ENCODE measurements at places on chromosomes 6 and 20.

DNA sequence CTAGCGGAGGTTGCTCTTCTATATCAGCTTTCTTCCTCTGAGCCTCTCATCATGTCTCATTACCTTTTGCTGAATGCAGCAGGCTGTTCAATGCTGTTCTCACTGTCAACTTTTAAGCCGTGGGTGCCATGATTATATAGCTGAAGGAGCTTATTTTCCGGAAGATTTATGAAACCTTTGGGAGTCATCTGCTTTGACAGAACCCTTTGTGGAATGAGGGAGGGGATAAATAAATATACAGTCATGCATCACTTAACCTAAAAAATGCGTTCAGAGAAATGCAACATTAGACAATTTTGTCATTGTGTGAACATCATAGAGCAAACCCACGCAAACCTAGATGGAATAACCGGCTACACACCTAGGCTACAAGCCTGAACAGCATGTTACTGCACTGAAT lies 102.2 kb upstream of the AKAP12 start:
- H3K36me3 ChIP-seq, result no peaks in the 10 kb centered on the region
- peaks cover 10% of the 10 kb centered on the region for H3K4me1 ChIP-seq
- DNase-seq, result no peak
- no peaks in the 10 kb centered on the region for H3K27me3 ChIP-seq

- no peak overlapping the region for H3K27ac ChIP-seq
- no peaks in the 10 kb centered on the region for H3K27me3 ChIP-seq
- H3K36me3 ChIP-seq, result no peaks in the 10 kb centered on the region
Observed at GRCh38 chr6:135329851-135330803, 149.0 kb downstream of the MYB start.

GRCh38 chr6:10019851-10020250 lies 395.0 kb downstream of the TFAP2A start:
- H3K4me1 ChIP-seq, result no peaks in the 10 kb centered on the region
- no peak overlapping the region for H3K4me3 ChIP-seq
- DNase-seq, result no peak
- H3K27me3 ChIP-seq, result no peaks in the 10 kb centered on the region
- no peaks in the 10 kb centered on the region for H3K36me3 ChIP-seq

GRCh38 chr20:44707018-44707579 lies 8.1 kb upstream of the CCN5 start:
- no peak overlapping the region for H3K27ac ChIP-seq
- H3K27me3 ChIP-seq, result no peaks in the 10 kb centered on the region
- no peaks in the 10 kb centered on the region for H3K36me3 ChIP-seq
- no peak overlapping the region for H3K4me3 ChIP-seq
- no peak for DNase-seq

DNA sequence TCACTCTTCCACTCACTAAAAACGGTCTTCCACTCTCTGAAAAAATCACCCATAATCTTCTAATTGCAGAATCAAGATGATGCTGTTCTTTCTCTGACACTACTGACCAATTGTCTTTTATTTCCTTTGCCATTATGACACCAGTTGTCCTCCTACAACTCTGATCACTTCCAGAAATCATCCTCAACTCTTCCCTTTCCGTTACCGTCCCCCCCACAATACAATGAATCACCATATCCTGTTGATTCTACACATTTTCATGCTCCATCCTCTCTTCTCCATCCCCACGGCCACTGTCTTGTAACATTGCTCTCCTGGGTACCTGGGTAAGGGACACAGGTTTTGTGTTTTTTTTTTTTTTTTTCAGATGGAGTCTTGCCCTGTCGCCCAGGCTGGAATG lies 2.5 kb upstream of the PPP2R5D start:
- no peak overlapping the region for H3K4me3 ChIP-seq
- H3K27ac ChIP-seq, result no peak overlapping the region
- no peak for DNase-seq

- H3K27me3 ChIP-seq, result no peaks in the 10 kb centered on the region
- H3K4me3 ChIP-seq, result no peak overlapping the region
- H3K36me3 ChIP-seq, result no peaks in the 10 kb centered on the region
- H3K27ac ChIP-seq, result no peak overlapping the region
- H3K4me1 ChIP-seq, result no peaks in the 10 kb centered on the region
Observed at GRCh38 chr6:19911223-19911622, 74.1 kb downstream of the ID4 start.

- H3K27ac ChIP-seq, result no peak overlapping the region
- no peaks in the 10 kb centered on the region for H3K27me3 ChIP-seq
- DNase-seq, result no peak
- peaks cover 7% of the 10 kb centered on the region for H3K4me1 ChIP-seq
- H3K36me3 ChIP-seq, result no peaks in the 10 kb centered on the region
Observed at GRCh38 chr6:30798494-30798893, 54.1 kb upstream of the IER3 start.

DNA sequence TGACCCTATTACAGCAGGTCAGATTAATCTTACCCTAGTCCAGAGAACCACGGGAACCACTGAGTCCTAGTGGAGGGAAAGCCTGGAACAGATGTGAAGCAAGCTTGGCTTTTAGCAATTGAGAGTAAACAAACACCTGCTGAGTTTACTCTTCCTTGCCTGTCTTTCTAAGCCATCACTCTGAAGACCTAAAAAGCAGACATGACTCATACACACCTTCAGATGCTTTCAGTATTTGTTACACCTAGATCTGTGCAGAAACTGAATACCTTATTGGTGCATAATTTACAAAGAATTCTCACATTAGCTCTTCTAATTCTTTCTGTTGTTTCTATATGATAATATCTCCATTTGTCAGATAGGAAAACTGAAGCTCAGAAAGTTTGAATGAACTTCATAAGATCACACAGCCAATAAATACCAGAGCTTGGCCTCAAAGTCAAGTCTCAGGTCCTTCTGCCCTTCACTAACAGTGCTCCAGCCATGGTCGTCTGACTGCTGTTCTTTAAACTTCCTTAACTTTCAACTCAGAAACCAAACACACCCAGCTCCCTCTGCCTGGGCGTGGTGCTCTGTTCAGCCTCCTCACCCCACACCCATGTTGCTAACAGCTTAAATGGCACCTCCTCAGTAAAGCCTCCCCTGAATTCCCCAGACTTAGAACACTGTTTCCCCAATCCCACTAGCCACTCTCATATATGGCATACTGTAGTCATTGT lies 8.6 kb upstream of the GABBR1 start:
- H3K36me3 ChIP-seq, result no peaks in the 10 kb centered on the region
- H3K4me3 ChIP-seq, result no peak overlapping the region
- H3K4me1 ChIP-seq, result no peaks in the 10 kb centered on the region
